ENCODE measurements at places on chromosomes 2 and 18.

DNA sequence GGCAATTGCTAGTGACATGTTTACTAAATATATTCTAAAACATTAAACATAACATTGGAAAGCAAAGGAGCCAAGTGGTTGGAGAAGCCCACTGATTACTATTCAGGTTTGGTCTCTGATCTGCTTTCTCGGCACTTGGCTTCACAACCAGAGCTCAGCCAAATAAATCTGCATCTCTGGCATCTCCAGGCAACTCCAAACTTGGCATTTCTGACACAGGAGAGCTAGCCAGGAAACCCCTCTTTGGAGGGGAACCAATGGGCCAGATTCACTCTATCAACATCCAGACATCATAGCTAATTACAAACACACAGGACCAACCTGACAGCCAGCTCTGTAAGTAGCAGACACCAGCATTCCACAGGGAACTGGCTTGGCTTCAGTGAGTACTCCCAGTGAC lies 150.3 kb upstream of the ETAA1 start:
- no peak for DNase-seq

DNA sequence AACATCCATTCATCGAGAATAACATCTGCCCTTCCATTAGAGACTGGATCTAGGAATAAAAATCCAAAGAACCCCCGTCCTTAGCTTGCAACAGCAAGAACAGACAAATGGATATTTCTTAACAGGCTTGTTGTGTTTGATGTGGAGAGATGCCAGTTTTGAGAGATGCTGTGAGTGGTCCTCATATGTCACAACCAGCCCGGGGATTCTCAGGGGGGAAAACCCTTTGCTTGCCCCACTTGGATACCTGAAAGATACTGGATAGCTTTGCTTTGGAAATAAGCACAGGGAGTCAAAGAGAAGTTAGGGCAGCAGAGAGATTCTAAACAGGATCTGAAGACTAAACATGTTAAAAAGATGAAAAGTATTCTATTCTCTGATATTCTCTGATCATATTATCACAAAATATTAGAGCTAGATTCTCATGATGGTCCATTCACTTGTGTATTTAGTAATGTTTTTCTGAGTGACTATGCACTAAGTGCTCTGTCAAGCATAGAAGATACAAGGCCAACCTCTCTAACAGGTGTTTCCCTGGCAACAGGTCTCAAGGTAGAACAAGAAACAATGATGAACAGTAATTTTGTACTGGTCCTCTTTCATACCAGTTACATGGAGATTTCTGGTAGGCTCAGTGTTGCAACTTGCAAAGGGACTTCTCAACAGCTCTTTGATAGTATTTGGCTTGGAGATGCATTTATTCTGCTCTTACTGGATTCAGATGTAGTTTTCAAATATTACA lies 348.2 kb downstream of the MYCN start:
- DNase-seq, result no peak

- no peak for DNase-seq
Measured at GRCh38 chr2:161976295-161976694, 97.7 kb downstream of the DPP4 start.

DNA sequence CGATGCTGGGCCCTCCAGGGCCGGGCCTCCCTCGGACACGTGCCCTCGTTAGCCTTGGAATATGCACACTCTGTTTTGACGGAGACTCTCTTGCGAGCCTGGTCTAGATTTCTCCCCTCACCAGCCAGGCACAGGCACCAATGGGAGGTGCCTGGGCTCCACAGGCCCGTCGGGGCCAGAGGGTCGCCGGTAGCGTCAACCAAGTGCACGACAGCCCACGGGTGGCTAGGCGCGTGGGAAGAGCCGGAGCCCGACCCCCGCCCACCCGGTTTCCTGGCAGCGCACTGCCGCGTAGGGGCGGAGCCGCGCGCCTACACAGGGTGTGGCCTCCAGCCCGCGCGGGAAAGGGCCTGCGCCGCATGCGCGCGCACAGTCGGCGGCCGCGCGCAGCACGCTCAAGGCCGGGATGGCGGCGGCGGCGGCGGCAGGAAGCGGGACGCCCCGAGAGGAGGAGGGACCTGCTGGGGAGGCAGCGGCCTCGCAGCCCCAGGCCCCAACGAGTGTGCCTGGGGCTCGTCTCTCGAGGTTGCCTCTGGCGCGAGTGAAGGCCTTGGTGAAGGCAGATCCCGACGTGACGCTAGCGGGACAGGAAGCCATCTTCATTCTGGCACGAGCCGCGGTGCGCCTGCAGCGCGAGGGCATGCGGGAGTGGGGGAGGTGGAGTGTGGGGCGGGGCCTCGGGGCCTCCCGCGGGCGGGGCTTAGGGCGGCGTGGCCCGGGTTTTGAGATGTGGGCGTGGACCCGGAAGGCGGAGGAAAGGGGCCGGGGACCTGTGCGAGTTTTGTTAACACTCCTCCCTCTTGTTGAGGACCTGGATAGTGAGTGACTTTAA lies at the start of gene POLE4:
TSS of gene POLE4 (plus strand) at position 370 of the 832 bp plus-strand sequence. CDS start at position 407, 37 bp downstream.
- peak; percentile 97 for DNase-seq

DNA sequence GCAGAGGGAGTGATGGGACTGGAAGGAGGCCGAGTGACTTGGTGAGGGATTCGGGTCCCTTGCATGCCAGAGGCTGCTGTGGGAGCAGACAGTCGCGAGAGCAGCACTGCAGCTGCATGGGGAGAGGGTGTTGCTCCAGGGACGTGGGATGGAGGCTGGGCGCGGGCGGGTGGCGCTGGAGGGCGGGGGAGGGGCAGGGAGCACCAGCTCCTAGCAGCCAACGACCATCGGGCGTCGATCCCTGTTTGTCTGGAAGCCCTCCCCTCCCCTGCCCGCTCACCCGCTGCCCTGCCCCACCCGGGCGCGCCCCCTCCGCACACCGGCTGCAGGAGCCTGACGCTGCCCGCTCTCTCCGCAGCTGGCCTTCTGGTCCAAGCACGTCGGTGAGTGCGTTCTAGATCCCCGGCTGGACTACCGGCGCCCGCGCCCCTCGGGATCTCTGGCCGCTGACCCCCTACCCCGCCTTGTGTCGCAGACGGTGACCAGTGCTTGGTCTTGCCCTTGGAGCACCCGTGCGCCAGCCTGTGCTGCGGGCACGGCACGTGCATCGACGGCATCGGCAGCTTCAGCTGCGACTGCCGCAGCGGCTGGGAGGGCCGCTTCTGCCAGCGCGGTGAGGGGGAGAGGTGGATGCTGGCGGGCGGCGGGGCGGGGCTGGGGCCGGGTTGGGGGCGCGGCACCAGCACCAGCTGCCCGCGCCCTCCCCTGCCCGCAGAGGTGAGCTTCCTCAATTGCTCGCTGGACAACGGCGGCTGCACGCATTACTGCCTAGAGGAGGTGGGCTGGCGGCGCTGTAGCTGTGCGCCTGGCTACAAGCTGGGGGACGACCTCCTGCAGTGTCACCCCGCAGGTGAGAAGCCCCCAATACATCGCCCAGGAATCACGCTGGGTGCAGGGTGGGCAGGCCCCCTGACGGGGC lies 4.6 kb downstream of the PROC start:
- DNase-seq, result peak; percentile 38

GRCh38 chr2:226526716-226527115 lies 272.9 kb downstream of the IRS1 start:
- no peak for DNase-seq

- peak; percentile 7 for DNase-seq
Measured at GRCh38 chr2:54330926-54331835, 75.2 kb upstream of the TSPYL6 start.

DNA sequence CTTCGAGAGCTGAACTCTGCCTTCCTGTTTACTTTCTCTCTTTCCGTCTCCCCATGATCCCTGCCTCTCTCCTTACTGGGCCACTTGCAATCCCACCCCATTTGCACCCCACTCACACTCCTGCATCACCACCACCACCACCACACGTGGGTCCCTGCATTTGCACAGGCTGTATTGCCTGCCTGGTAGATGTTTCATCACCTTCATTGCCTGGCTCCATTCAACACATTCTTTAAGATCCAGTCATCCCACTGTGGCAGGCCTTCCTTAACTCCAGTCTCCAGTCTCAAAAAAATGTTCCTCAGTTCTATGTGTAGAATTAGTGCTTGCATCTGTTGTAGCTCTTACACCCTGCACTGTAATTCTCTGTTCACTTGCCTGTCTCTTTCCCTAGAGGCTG lies 13.9 kb downstream of the NOSTRIN start:
- no peak for DNase-seq
